ENCODE measurements at places on chromosomes 7 and 10.

DNA sequence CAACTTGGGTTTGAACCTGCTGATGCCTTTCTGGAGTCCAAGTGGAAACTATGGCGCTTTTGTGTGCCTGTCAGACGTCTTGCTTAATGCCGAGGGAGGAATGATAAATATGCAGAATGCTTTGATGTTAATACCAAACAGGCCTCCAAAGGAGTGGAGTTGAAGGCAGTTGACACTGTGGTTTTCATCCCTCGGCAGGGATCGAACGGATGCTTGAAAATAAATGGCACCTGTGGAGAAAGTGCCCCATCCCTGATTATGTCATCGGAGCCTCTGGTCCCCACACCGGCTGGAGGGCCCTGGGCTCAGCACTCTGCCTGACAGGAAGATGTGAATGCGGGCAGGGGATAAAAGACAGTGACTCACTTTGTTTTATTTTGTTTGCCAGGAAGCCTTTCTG, 148.7 kb upstream of the GPR26 start:
- no peak for DNase-seq

DNA sequence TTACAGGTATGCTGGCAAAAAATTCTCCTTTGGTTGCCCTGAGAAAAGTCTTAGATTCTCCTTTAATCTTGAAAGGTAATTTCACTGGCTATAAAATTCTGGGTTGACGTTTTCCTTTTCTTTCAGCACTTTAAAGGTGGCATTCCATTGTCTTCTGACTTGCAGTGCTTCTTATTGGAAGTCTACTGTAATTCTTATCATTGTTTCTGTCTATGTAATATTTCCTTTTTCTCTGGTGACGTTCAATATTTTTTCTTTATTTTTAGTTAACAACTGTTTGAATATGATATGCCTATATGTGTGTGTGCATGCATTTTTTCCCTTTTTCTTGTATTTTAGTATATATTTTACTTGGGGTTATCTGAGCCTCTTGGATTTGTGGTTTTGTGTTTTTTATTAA, 111.0 kb downstream of the GPR158 start:
- no peak for DNase-seq

- no peak for DNase-seq
Measured at GRCh38 chr10:121187391-121187790, 336.2 kb downstream of the WDR11 start.

GRCh38 chr7:82273886-82274285, 169.7 kb downstream of the CACNA2D1 start:
- DNase-seq, result no peak

GRCh38 chr7:70539205-70539604, 592.7 kb upstream of the GALNT17 start:
- DNase-seq, result no peak

All from stimulated activated CD8-positive, alpha-beta memory T cell treated with anti-CD3 and anti-CD28 coated beads, Interleukin-7, amount 100 ng/mL, for 1 hour (primary cell).